ENCODE measurements at places on chromosomes 7 and 10. TPM values are rescaled to one million over a fixed set of nuclear protein-coding genes. Genes with fewer than 3 reads are reported as not detected.

Gene OR13A1
- not detected for total RNA-seq

DNA sequence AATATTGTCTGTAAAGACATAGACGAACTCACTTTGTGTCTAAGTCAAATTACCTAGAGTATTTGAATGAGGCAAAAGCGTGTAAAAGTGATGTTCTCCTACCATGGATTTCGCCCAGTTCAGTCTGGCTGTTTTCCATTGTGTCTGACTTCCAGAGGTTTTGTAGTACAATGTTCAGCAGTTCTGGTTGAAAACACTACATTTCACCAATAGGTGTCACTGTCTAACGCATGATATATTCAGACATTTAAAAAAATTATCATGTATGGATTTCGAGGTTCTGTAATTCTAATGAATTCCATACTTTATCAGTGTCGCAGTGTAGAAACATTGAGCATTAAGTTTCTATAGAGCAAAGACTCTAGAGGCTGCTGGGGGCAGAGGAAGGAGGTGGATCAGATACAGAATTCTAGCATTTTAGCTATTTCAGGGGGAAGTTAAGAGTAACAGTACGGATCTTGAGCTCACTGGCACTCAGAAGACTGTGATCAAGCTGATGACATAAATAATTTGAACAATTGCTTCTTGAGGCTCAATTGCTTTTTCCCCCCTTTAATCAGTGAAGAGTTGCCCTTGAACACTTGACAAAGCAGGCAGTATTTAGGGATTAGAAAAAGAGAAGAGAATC is 196.9 kb upstream of the RHOBTB1 start:
- no peak overlapping the region for H3K4me3 ChIP-seq
- H3K36me3 ChIP-seq: no peaks in the 10 kb centered on the region
- H3K4me1 ChIP-seq: no peaks in the 10 kb centered on the region

Gene CYP3A7
- total RNA-seq: not detected

- H3K27ac ChIP-seq: no peak overlapping the region
- no peaks in the 10 kb centered on the region for H3K4me1 ChIP-seq
- peaks cover 17% of the 10 kb centered on the region for H3K27me3 ChIP-seq
- no peaks in the 10 kb centered on the region for H3K36me3 ChIP-seq
Measured at GRCh38 chr10:22468570-22469320, 123.4 kb downstream of the SPAG6 start.

GRCh38 chr7:44960011-44960580 is 18.7 kb downstream of the MYO1G start:
- no peak overlapping the region for H3K4me3 ChIP-seq
- no peaks in the 10 kb centered on the region for H3K27me3 ChIP-seq

Measured in activated naive CD4-positive, alpha-beta T cell treated with anti-CD3 and anti-CD28 coated beads for 36 hours (primary cell).